Tibial nerve (tissue), 4 donors: ENCODE measurements at places on chromosomes 3 and 15. TPM values are rescaled to one million over a fixed set of nuclear protein-coding genes. Genes with fewer than 3 reads are reported as not detected.

MAN2C1 gene
- total RNA-seq = 360 TPM

DNA sequence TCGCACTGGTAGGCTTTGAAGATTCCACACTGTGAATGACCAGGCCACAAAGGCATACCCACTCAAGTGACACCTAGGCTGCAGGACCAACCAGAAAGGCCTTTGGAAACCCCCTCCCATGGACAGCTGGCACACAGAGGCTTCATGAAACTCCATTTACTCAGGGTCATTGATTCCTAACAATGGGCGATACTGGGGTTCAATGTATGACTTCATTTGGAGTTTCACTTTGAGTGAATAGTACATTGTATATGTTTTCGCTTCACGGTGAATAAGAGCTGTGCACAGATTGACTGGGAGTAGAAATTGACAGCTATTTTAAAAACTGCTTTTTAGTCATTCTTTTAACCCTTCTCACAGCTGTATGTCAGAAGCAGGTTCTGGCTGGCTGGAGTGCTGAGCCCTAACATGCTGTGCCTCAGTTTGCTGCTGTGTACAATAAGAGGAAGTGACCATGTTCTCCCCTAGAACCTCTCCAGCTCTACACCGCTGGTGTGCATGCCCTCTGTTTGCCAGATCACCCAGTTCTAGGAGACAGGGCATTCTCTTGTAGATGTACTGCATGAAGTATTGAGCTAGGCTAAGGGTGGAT, 15.4 kb upstream of the CX3CR1 start:
- DNase-seq = no peak

- DNase-seq = no peak
Measured at GRCh38 chr3:141392897-141393734, 24.8 kb downstream of the ZBTB38 start.

RNU5B-1 gene
- total RNA-seq = not detected

DNA sequence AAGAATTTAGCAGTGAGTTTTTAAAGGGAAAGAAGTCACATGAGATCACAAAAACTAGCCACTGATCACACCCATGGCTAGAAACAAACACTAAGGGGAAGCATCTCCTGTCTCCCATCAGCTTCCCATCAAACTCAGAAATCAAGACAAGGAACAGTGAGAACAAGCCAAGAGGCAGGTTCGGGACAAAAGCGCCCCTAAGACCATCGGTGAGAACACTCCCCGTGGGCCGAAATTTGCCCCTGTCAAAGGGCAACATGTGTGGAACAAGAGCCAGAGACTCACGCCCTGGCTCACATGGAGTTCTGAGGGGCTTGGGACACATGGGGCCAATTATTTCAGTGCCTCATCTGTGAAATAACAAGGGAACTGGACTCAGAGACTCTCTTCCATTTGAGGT, 49.1 kb downstream of the LRIG1 start:
- DNase-seq = no peak

POLQ gene
- under 0.01 TPM for total RNA-seq

UACA gene
- total RNA-seq = 107 TPM
